ENCODE measurements at places on chromosomes 3 and 15.

DNA sequence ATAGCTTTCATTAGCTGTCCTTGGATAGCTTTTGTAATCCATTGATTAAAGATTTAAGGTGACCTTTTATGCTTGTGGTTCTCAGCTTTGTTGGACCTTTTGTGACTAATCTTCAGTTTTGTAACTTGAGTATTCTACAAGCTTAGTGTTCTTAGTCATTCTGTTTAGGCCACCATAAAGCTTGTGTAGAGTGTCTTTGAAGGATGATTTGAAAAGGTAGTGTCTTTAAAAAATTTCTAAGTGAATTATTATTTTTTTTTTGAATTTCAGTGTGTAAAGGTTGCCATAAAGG, 7.5 kb downstream of the MORF4L1 start:
- no peak for DNase-seq

DNA sequence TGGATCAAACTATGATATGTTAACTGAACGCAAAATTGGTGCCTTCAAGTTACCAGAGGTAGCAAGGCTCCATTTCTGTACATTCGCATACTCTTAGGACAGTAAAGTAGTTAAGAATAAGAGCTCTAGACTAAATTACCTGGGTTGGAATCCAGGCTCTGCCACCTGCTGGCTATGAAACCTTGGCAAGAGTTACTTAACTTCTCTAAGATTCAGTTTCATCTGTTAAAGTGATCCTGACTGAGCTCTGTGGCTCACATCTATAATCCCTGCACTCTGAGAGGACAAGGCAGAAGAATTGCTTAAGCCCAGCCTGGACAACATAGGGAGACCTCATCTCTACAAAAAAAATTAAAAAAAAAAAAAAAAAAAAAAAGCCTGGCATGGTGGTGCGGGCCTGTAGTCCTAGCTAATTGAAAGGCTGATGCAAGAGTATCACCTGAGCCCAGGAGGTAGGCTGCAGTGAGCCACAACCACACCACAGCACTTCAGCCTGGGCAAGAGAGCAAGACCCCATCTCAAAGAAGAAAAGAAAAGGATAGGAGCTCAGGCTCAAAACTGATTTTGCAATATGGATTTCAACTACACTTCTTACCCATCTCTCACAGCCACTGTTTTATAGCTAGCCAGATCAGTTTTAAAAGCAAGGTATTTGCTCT, 21.3 kb downstream of the GSK3B start:
- DNase-seq: no peak

GRCh38 chr3:189772584-189772983, 141.4 kb downstream of the TP63 start:
- DNase-seq: no peak

GRCh38 chr3:70857916-70858315, 545.5 kb upstream of the MDFIC2 start:
- DNase-seq: no peak

DNA sequence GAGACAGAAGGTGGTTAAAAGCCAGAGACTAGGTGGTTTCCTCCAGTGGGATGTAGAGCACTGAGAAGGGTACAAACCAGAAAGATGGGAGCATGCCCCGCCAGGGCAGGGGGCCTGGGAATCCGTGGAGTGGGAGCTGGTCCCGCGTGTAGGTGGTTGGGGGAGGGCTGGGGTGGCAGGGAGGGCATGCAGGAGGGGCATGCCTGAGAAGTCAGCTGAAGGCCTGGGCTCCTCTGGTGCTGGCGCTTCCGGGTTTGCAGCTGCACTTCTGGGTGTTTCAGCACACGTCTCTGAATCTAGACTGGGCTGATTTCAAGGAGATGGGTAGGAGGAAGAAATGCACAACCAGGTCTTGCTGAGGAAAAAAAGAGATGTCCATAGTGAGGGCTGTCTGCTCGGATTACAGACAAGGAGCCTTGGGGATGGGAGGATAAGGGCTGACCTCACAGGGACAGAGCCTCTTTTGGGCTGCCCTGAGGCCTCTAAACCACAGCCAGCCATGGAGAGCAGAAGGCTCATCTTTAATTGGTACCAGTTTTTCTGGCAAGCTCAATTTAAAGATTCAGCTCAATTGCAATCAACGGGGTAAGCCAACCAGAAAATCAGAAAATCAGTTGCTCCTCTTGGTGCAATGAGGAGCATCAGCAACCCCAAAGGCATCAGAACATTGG, 151.9 kb downstream of the FAM43A start:
- DNase-seq: no peak

- no peak for DNase-seq
Observed at GRCh38 chr3:119230071-119230470, 10.6 kb downstream of the B4GALT4 start.

DNA sequence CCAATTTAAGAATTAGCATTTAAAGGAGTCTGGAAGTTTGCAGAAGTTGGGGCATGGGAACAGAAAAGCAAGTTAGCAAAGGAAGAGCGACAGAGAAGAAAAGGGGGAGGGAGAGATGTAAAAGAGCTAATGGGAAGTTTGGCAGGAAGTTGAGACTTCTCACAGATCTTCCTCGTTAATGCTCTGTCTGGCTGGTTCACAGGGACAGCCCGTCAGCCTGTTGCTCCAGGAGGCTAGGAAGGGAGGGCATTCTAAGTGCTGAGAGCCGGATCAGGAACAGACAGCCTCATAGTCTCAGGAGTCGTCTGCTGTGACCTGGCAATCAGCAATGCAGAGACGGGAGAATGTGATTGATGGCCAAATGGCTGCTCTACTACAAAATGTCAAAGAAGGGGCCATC, 150.3 kb downstream of the AGBL1 start:
- DNase-seq: no peak

DNA sequence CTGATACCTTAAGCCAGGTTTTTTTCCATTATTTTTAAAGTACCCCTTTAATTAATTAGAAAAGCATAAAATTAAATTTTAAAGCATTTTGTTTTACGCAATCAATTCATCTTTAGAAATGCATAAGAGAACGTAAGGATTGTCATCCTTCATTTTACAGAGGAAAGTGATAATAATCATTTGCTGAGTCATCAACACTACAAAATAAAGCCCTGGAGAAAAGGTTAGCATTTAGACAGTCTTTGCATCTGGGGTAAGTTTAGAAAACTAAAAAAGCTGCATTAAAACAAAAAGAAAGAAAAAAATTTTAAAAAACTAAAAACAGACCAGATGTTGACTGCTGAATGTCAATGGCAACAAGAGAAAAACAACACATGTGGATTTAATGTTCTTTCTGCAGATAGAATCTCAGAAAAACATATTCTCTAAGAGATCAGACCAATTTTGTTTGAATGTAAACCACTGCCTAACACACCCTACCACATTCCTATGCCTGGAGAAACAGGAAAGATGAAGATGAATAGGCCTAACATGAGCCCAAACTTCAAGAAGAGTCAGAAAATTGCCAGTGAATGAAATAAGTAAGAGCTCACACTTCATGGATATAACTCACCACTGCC, 59.9 kb downstream of the SUCNR1 start:
- DNase-seq: no peak

DNA sequence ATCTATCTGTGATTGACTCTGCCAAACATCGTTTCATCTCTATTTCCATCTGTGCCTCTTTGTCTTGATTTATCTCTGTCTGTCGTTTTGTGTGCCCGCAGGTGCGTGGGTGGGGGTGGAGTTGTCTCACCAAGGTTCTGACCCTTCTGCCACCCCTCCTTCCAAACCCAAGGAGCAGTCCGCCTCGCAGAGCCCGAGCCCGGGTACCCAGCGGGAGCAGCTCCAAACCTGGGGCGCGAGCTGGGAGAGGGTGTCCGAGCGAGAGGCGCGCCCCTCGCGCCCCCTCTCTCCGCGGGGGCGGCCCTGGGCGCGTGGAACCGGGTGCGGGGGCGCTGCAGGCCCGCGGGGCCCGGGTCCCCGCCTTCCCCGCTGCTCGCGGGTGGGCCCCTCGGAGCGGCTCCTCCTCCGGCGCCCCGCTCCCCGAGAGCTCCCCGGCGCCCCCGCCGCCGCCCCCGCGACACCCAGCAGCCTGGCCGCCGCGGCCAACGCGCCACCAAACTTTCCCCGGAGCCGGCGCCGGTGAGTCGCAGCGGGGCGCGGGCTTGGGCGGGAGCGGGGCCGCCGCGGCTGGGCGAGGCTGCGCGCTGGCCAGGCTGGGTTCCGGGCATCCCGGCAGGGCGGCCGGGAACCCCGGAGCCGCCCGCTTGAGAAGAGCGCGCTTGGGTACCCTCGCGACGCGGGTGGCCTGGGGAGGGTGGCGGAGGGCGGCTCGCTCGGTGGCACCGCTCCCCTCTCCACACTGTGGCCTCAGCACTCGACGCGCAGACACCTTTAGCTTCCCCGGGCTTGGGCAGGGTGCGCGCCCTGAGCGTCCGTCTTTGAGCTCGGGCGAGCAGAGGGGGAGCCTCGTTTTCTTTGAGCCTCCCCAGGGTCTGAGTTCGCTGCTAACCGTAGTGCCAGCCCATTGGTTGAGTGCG, at the start of gene HRH1:
TSS of gene HRH1 (plus strand) at position 458 of the 917 bp plus-strand sequence. CDS start 104,545 bp downstream, outside the sequence.
- peak; percentile 62 for DNase-seq

GRCh38 chr3:43442872-43443395, 156.6 kb downstream of the SNRK start:
- DNase-seq: no peak

DNA sequence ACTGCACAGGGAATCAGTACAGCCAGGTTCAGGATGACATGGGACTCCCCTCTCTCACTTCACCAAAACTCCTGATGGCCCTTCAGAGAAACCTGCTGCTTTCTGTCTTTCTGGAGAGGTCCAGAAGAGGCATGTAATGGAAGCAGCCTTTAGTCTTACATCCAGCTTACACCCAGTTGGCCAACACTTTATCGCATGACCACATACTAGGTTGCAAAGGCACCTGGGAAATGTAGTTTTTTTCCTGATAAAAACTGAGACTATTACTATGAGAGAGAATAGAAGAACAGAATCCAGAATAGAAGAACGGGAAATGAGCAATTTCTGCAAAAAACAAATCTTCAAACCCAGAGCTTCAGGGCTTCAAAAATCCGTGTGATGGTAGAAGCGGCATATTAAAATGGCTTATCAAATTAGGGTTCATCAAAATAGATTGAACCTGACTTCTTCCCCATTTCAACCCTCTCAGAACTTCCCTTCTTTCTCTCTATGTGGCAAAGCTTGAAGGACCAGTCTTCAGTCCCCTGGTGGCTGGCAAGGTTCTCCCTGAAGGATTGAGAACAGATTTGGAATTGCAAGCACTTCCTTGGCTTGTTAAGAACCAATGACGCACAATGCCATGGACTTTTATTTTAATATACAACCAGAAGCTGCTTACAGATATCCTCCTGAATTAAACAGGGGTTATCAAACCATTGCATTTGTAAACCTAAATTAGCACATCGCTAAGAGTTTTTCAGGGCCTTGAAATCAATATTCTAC, 34.4 kb downstream of the CORO2B start:
- DNase-seq: peak; percentile 56

DNA sequence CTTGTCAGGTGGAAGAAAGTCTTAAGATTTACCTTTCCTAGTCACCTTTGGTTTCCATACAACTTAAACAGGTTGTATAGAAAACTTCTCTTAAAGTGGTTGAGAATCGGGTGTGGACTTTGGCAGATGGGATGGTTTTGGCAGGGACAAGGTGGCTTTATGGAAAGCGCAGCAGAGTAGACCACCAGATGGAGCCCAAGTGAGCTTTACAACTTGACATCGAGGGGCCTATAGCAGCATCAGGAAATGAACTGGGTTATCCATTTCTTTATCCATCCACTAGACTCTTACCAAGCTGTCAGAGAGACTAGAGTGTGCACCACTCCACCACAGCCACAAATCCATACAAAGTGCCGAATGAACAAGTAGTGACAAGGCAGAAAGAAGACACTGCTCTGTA, 85.3 kb upstream of the MBNL1 start:
- peak; percentile 45 for DNase-seq

DNA sequence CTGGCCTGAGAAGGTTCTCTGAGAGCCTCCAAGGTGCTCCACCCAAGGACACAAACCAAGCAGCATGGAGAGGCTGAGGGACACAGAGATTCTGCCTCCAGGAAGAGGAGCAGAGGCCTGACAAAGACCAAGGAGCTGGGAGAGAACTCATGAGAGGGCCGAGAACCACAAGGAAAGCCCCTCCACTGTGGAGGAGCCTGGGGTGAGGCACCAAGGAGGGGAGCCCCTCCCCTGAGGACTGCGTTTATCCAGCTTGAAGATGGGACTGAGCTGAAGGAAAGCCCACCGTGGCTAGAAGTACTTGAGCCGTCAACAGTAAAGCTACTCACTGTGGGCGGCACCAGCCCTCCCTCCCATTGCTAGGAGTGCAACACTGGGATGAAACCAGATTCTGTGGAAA, 63.1 kb upstream of the MEF2A start:
- DNase-seq: no peak

DNA sequence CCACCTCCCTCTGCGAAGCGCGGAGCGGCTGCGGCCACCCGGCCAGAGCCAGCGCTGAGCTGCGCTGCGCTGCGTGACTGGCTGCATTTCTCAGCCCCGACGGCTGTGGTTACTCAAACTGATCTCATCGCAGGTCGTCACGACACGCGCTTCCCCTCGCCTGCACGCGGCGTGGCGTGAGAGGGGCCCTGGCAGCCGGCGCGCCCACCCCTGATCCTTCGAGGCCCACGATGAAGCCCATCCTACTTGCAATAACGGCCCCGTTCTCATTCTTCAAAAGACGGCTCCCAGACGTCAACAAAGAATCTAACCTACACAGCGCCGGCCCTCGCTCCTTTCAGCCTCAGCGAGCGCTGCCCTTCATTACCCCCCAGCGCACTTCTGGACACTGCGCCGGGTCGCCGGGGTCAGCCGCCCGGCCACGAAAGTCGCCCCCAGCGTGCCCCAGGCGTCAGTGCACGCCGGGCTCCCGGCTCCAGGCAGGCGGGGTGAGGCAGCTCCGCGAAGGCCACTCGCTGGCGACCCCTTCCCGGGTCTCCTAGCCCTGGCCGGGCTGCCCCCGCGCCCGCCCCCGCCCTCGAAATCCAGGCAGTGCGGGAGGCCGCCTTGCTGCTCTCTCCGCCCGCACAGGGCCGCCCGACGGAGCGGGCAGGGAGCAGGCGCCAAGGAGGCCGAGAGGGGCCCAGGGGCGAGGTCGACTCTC, 9.9 kb upstream of the LEKR1 start:
- peak; percentile 50 for DNase-seq
